Activated T-helper 17 cell treated with anti-CD3 and anti-CD28 coated beads, Interleukin-2, amount 50 U/mL, for 72 hours (primary cell): ENCODE measurements at places on chromosomes 7 and 10. TPM values are rescaled to one million over a fixed set of nuclear protein-coding genes. Genes with fewer than 3 reads are reported as not detected.

Gene DYDC1
- not detected for total RNA-seq

Gene CADPS2
- total RNA-seq: not detected

Gene ADAMTS14
- 0.06 TPM for total RNA-seq

Gene ABCF2
- total RNA-seq: 26.9 TPM

Gene ARMS2
- not detected for total RNA-seq

Gene PRR15
- not detected for total RNA-seq

Gene TBXAS1
- 22.0 TPM for total RNA-seq

Gene LRRC17
- not detected for total RNA-seq

Gene HOXA5
- not detected for total RNA-seq

Gene NUTM2B
- 0.45 TPM for total RNA-seq

Gene BBS9
- total RNA-seq: 11.3 TPM

Gene PPP1R3C
- 0.64 TPM for total RNA-seq

DNA sequence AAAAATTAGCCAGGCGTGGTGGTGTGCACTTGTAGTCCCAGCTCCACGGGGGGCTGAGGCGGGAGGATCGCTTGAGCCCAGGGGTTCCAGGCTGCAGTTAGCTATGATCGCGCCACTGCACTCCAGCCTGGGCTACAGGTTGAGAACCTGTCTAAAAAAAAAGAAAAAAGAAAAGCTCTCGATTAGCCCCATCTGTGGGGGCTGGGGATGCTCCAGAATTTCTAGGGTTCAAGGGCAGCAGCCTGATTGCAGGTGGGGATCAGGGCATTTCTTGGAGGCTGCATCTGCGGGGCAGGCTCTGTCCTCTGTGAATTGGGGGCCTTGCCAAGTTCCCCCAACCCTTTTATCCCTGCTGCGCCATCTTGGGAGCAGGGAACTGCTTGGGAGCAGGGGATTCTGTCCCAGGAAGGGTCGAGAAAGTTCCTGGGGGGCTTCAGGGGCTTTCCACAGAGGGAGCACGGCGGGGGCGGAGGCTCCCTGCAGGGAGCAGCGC is 651 bp upstream of the ARPC1A start:
- no peak for ATAC-seq
- no peaks in the 10 kb centered on the region for H3K27me3 ChIP-seq
- peak overlapping the region; percentile 98 for H3K27ac ChIP-seq
- peak overlapping the region; percentile 97 for H3K4me3 ChIP-seq
- peaks cover 34% of the 10 kb centered on the region for H3K36me3 ChIP-seq

- H3K27me3 ChIP-seq: peaks cover 21% of the 10 kb centered on the region
- H3K4me3 ChIP-seq: no peak overlapping the region
- H3K36me3 ChIP-seq: no peaks in the 10 kb centered on the region
- no peak for ATAC-seq
- H3K4me1 ChIP-seq: peaks cover 10% of the 10 kb centered on the region
- H3K27ac ChIP-seq: no peak overlapping the region
Measured at GRCh38 chr7:134612197-134612596, 34.5 kb upstream of the BPGM start.

- H3K27ac ChIP-seq: no peak overlapping the region
- no peaks in the 10 kb centered on the region for H3K4me1 ChIP-seq
- H3K36me3 ChIP-seq: no peaks in the 10 kb centered on the region
- H3K4me3 ChIP-seq: no peak overlapping the region
Measured at GRCh38 chr7:14766747-14767146, 135.8 kb downstream of the DGKB start.

DNA sequence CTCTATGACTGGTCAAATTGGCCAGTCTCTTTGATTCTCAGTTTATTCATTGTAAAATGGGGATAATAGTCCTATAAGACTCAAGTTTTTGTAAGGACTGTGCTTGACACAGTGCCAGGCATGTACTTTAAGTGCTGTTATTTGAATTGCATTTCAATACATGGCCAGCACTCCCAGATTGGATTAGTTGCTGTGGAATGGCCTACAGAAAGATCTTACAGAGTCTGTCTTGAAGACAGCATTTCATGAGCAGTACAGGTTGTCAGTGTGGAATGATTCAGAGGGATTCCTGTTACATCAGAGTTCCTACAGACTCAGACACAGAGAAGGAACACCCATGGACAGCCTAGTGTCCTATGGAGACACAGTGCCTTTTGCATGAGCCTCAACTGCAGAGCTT is 238.1 kb upstream of the BMPER start:
- no peak overlapping the region for H3K27ac ChIP-seq
- no peak for ATAC-seq
- no peaks in the 10 kb centered on the region for H3K36me3 ChIP-seq
- no peak overlapping the region for H3K4me3 ChIP-seq

DNA sequence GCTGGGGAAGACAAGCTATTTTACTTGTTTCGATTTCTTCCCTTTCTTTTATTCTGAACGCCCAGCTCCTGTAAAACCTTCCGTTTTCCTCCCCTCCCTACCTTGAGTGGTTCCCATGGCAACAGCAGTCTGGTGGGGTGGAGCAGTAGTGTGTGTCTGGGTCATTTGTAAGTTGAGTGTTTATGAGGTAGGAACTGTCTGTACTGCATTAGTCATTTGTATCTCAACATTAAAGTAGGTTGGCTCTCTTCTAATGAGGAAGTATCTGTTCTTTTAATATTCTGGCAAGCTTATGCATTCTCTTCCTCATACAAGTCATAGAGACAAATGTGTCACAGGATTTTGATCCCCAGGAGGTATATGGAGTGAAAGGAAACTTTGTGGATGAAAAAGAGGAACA is 85.3 kb upstream of the CCDC6 start:
- no peaks in the 10 kb centered on the region for H3K36me3 ChIP-seq
- peaks cover 38% of the 10 kb centered on the region for H3K27me3 ChIP-seq
- ATAC-seq: peak; percentile 71
- peak overlapping the region; percentile 7 for H3K4me3 ChIP-seq
- peaks cover 7% of the 10 kb centered on the region for H3K4me1 ChIP-seq

DNA sequence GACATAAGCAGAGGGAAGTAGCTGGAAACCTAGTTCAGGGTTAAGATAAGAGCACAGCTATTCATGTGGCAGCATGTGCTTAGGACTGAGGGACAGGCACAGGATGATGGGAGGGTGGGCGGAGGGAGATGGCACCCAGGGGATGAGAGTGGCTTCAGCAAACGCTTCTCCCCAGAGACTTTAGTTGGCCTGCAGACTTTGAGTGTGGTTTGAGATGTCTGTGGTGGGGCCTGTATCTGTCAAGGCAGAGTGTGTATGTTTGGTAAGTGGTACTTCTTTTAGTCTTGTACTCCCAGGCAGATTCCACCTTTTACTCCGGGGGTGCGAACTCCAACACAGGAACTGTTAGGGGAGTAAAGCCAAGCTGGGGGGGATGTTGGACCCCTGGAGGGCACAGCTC is 88.9 kb downstream of the WDFY4 start:
- no peak overlapping the region for H3K27ac ChIP-seq
- H3K4me3 ChIP-seq: no peak overlapping the region
- ATAC-seq: no peak

DNA sequence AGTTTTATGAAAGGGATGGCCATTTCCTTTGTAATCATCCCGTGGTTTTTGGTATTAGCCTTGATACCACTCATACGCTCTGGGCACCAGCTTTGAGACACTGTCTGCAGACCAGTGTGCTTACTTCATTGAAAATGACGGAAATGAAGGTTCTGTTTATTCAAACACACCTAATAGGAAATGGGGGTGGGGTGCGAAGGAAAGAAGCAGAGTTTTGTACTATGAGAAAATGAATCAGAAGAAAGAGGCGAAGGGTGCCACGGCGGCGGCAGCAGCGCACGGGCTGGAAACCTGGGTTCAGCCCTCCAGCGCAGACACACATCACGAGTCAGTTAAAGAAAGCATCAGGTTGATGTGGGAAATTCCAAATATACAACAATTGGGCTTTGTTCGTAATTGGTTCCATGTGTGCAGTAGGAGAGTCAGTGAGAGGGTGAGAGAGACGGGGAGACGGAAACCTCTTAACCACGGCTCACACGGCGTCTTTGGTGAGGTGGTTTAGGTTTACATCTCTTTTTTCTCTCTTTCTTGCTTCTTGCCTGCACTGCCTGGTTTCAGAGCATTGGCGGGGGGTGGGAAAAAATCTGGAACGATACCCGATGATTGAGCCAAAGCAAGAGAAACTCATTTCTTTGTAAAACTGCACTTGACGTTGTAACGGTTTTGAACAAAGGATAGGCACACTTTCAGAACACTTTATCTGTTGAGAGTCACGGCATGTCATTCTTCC is 321.2 kb downstream of the FRMD4A start:
- H3K4me3 ChIP-seq: peak overlapping the region; percentile 71
- peak; percentile 82 for ATAC-seq
- peaks cover 28% of the 10 kb centered on the region for H3K4me1 ChIP-seq

GRCh38 chr10:71271662-71272055 is 47.4 kb upstream of the SLC29A3 start:
- no peak overlapping the region for H3K27ac ChIP-seq
- H3K4me3 ChIP-seq: no peak overlapping the region
- H3K4me1 ChIP-seq: no peaks in the 10 kb centered on the region
- H3K36me3 ChIP-seq: no peaks in the 10 kb centered on the region

GRCh38 chr7:45978731-45979211 is 57.7 kb upstream of the IGFBP3 start:
- no peaks in the 10 kb centered on the region for H3K27me3 ChIP-seq
- ATAC-seq: no peak
- H3K4me1 ChIP-seq: no peaks in the 10 kb centered on the region

GRCh38 chr10:93851169-93851568 is 42.6 kb upstream of the SLC35G1 start:
- no peaks in the 10 kb centered on the region for H3K36me3 ChIP-seq
- no peak overlapping the region for H3K27ac ChIP-seq
- ATAC-seq: no peak
- peaks cover 3% of the 10 kb centered on the region for H3K27me3 ChIP-seq

DNA sequence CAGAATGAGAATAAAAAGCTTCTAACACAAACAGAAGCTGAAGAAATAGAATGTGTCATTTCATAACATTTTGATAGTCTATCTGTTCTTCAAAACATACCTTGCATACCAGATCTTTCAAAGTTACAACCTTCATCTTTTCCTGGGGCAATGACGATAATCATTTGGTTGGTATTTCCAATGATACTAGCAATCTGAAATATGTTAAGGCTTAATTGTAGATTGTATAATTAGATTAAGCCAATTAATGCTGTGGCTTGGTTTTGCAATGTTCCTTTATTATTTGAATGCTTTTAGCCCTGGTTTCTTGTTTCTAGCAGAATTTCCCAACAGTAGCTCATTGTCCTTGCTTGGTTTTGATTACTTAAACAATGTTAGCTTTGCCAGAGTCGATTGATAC is 84.6 kb downstream of the CABCOCO1 start:
- H3K27me3 ChIP-seq: peaks cover 4% of the 10 kb centered on the region
- no peaks in the 10 kb centered on the region for H3K36me3 ChIP-seq
- no peak overlapping the region for H3K27ac ChIP-seq
- no peak overlapping the region for H3K4me3 ChIP-seq
- no peak for ATAC-seq

DNA sequence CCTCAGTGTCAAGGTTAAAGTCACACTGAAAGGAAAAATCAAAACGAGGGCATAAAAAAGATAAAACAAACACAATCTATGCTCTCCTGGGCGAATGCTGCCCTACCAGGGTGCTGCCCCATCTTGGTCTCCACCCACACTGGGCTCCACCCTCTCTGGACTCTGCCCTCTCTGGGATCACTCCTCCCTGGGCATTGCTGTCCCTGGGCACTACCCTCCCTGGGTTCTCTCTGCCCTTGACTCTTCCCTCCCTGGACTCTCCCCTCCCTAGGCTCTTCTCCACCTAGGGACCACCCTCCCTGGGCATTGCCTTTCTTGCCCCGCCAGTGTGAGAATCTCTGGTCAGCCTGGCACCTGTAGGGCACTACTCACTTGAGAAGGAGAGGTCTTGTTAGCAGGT is 8.6 kb downstream of the GDF2 start:
- no peaks in the 10 kb centered on the region for H3K36me3 ChIP-seq
- peaks cover 7% of the 10 kb centered on the region for H3K27me3 ChIP-seq
- H3K4me3 ChIP-seq: no peak overlapping the region

- no peaks in the 10 kb centered on the region for H3K27me3 ChIP-seq
- H3K36me3 ChIP-seq: no peaks in the 10 kb centered on the region
- no peak overlapping the region for H3K4me3 ChIP-seq
Measured at GRCh38 chr10:117348236-117348635, 27.0 kb downstream of the PDZD8 start.

DNA sequence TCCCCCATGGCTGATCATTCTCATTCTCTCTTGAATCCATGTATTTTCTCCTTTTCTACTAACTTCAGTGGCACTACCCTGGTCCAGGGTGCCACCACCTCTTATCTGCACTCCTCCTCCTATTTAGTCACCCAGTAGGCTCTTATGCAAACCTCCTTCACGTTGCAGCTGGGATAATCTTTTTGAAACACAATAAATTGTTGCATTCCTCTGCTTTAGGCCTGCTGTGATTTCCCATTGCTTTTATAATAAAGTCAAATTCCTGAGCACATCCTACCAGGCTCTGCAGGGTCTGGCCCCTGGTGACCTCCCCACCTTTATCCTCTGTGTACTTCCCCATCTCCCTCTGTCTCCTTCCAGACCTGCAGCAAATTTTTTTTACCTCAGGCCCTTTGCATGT is 112.7 kb upstream of the KIAA1217 start:
- H3K4me1 ChIP-seq: no peaks in the 10 kb centered on the region
- H3K27me3 ChIP-seq: no peaks in the 10 kb centered on the region
- no peak overlapping the region for H3K4me3 ChIP-seq
- ATAC-seq: no peak
- no peaks in the 10 kb centered on the region for H3K36me3 ChIP-seq
- H3K27ac ChIP-seq: no peak overlapping the region

DNA sequence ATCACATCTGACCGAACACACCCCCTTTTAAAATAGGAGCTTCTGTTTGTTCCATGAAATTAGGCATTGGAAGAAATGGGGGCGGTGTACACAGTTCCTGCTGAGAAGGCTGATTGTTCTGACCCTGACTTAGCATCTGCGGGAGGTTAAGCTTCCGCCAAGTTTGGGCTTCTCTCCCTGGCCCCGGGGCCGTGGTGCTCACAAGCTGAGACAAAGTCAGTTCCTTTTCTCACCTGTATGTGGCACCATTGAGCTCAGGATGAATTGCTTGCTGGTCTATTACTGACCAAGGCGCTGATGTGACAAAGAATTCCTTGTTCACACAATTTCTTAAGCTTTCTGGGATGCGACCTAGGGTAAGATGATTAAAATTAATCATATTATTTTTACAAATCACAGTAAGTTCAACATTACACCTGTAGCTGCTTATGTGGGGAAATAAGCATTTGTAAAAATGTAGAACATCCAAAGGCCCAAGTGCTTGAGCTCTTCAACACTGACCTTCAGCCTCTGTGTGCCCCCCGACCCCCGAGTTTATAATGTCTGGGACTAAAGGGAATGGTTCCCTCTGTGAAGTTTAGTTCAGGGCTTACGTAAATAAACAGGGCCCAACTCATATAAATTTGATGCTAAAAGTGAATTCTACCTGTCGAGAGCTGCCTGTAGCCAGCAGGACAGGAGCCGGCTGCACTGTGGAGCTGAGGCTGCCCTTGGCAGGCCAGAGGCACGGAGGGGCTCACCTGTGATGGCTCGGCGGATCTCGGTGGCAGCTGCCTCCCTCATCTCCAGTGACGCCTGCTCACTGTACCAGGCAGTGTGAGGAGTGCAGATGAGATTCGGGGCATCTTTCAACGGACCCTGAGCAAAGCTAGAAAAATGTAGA is 50.8 kb downstream of the ZRANB1 start:
- ATAC-seq: peak; percentile 62
- no peaks in the 10 kb centered on the region for H3K27me3 ChIP-seq
- peaks cover 20% of the 10 kb centered on the region for H3K36me3 ChIP-seq
- H3K27ac ChIP-seq: no peak overlapping the region
- H3K4me3 ChIP-seq: no peak overlapping the region
